ENCODE measurements at places on chromosomes 1 and 21.

GRCh38 chr21:27306791-27307775 lies 340.2 kb upstream of the ADAMTS5 start:
- DNase-seq = no peak

DNA sequence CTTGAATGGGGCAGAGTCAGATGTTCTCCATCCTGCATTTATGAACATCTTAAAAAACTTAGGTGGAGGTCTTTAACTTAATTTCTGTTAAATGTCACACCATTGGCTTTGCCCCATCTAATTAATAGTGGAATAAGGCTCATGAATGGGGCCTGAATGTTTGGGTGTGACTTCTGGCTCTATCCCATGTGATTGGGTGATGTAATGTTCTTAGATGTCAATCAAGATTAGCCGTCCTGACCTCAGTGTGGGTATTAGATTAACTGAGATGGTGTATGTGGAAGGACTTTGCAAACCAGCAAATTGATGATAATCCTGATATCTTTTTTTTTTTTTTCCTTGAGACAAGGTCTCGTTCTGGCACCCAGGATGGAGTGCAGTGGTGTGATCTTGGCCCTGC lies 38.1 kb downstream of the C1orf21 start:
- no peak for DNase-seq

GRCh38 chr21:34811368-34811767 lies 142.6 kb downstream of the CLIC6 start:
- no peak for DNase-seq

- DNase-seq = no peak
Observed at GRCh38 chr1:87993051-87993450, 664.4 kb downstream of the LMO4 start.

DNA sequence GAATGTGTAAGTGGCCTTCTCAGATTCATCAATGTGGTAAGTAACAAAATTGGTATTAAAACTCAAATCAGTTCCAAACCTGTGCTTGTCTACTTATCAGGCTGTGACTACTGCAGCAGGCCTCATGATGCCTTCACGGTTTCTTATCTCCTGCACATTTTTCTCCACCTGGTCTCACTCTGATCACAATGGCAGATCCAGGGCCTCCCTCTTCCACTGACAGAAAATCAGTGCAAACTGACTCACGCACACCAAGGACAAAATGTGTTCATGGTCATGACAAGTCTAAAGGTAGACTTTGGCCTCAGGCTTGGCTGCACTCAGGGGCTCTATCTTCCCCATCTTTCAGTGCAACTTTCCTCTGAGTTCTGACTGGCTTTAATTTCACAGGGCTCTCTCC lies 56.7 kb upstream of the ATP1A1 start:
- DNase-seq = no peak

DNA sequence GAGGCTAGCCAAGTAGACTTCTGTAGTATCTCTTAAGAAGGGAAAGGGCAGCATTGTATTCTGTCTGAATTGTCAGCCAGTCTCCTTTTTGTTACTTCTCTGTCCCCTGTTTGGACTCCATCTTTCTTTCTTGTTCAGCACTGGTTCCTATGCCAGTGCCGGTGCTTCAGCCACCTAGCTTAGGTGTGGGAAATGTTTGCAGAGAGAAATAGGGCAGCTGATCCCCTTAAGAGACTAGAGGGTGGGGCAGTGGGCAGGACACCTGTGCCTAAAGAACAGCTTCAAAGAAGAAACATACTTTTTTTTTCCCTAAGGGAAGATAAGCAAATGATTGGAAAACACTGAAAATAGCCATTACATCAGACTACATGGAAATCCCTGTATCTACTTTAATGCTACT lies 113.0 kb downstream of the POU2F1 start:
- DNase-seq = no peak

- DNase-seq = no peak
Observed at GRCh38 chr1:216641669-216642460, 81.4 kb downstream of the ESRRG start.

- no peak for DNase-seq
Observed at GRCh38 chr1:59219916-59220315, 77.0 kb upstream of the FGGY start.

- no peak for DNase-seq
Observed at GRCh38 chr1:63203641-63204040, 118.7 kb upstream of the FOXD3 start.

Data from mesenteric fat pad (tissue), 1 donor.